ENCODE measurements at places on chromosomes 12 and 14. TPM values are rescaled to one million over a fixed set of nuclear protein-coding genes. Genes with fewer than 3 reads are reported as not detected.

Gene OTUB2
- total RNA-seq = not detected

Gene FOXA1
- not detected for total RNA-seq

Gene RPL10L
- not detected for total RNA-seq

Gene IL26
- total RNA-seq = 0.25 TPM

Gene ASPG
- not detected for total RNA-seq
